ENCODE measurements at places on chromosomes 16 and 17.
A peak's percentile ranks its signal among the peaks of the same experiment; 100 is the strongest.

DNA sequence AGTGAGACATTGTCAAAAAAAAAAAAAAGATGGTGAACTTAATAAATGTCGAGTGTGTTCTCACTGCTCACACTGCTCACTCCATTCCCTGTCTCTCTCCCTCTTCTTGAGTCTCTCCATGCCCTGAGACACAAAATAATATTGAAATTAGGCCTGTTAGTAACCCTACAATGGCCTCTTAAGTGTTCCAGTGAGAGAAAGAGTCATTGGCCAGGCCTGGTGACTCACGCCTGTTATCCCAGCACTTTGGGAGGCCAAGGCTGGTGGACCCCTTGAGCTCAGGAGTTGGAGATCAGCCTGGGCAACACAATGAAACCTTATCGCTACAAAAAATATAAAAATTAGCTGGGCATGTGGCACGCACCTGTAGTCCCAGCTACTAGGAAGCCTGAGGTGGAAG lies 16.2 kb upstream of the CSF3 start:
- no peak for DNase-seq

DNA sequence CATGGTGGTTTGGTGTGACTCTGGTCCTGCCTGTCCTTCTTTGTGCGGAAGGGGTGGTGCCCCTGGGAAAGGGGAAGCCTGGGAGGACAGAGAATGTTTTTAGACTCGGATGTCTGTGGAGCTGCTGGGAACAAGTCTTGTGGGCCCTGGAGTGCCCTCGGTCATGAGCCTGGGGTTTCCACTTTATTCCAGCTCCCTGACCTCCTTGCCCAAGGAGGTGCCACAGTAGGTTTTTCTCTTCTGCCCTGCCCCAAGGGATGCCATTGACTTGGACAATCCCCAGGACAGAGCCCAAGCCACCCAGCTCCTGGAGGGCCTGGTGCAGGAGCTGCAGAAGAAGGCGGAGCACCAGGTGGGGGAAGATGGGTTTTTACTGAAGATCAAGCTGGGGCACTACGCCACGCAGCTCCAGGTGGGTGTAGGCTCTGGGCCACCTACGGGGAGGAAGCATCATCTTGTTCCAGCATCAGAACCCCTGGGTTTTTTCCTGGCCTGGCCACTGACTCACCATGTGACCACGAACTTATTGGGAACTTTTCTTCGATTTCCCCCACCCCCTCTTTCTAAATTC lies 1.4 kb downstream of the STAT5A start:
- DNase-seq: no peak

GRCh38 chr17:8941980-8942622 lies 23.4 kb downstream of the PIK3R5 start:
- peak; percentile 55 for DNase-seq

- DNase-seq: peak; percentile 86
These were observed 11.5 kb upstream of the HS3ST6 start for GRCh38 chr16:1929578-1930337.

GRCh38 chr16:77790009-77790372 lies 1.6 kb downstream of the VAT1L start:
- DNase-seq: no peak

GRCh38 chr17:39236450-39236927 lies 10.7 kb upstream of the STAC2 start:
- no peak for DNase-seq

DNA sequence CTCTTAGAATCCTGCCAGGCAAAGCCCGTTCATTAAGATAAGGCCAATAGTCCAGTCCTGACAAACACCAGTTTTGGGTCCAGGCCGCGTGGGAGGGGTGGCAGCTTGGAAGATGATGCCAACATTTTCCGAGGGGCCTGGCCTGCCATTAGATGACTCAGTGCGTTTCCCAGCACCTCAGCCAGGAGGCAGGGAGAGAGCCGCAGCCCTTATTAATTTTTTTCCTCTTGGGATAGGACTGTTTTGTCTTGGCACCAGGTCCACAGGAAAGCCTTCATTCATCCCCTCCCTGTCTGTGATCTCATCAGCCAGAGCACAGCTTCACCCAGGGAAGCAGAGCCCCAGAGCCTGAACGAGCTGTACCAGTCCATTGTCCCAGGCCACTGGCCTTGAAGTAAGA lies 4.7 kb upstream of the NDEL1 start:
- DNase-seq: no peak

GRCh38 chr17:58002973-58003372 lies 4.1 kb downstream of the SRSF1 start:
- DNase-seq: no peak

DNA sequence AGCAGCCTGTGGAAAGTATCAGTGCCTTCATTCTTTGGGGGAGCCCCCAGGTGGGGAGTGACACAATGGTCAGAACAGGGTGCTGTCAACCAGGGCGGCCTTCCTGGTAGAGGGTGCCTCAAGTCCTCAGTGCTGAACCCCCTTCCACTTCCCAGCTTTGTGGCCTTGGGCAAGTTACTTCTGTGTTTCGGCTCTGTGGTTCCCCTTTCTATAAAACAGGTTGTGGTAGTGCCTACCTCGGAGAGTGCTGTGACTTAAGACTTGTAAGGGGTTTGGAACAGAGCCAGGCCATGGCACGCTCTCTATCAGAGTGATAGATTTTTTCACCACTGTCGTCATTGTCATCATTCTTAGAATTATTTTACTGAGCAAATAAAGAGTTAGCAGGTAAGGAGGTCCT lies 141.1 kb downstream of the CCDC182 start:
- DNase-seq: peak; percentile 83

- no peak for DNase-seq
These were observed 17.5 kb upstream of the WFIKKN2 start for GRCh38 chr17:50817838-50818237.

DNA sequence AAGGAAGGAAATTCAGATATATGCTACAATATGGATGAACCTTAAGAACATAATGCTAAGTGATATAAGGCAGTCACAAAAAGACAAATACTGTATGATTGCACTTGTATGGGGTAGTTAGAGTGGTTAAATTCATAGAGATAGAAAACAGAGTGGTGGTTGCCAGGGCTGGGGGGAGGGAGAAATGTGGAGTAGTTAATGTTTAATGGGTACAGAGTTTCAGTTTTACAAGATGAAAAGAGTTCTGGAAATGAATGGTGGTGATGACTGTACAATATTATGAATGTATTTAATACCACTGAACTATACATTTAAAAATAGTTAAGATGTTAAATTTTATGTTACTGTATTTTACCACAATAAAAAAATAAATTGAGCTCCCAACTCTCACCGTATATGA lies 157.9 kb downstream of the TOX3 start:
- no peak for DNase-seq

DNA sequence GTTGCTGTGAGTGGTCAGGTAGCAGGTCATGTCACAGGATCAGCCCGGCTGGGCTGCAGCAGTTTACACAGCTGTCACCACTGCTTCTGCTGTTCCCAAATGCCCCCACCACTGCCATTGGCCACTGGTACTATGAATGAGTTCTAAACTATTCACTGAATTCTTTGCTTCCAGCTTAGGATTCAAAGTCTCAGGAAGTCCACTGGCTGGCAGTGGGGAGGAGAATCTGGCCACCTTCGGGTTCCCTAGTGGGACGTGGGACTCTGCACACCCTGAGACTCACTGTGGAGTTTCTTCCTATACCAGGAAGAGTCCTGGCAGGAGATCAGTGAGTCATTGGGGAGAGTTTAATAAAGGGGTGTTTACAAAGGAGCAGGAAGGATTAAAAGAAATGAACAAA lies 6.9 kb downstream of the MT1X start:
- no peak for DNase-seq

DNA sequence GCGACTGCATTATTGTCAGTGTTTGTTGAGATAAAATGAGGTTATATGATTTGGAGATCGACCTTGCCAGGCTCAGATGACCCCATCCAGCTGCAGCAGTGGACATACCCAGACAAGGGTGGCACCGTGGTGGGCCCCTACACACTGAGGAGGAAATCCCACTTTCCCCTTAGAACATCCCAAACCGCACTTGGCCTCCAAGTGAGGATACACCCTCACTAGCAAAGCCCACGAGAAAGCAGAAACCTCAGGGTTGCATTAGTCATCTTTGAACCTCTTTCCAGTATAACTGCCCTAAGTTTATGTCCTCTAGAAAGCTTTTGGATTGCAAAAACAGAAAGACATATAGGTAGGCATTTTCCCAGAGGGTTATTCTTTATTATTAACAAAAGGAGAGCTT lies 101.5 kb downstream of the CLEC16A start:
- DNase-seq: no peak

DNA sequence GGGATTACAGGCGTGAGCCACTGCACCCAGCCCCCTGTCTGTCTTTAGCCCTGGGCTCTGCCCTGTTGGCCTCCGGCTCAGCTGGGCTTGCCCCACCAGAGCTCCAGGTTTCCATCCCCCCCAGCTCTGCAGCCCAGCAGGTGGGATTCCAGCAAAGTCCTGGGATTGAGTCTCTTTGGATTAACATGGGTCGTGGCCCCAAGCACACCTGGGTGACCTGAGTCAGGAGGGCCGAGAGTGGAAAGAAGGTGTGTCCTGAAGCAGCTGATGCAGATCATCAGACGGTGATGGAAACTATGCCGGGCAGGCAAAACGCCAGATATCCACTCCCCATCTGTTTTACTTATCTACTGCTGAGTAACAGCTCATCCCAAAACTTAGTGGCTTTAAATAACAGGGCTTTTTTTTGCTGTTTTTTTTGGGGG lies 72.5 kb downstream of the KNOP1 start:
- no peak for DNase-seq

DNA sequence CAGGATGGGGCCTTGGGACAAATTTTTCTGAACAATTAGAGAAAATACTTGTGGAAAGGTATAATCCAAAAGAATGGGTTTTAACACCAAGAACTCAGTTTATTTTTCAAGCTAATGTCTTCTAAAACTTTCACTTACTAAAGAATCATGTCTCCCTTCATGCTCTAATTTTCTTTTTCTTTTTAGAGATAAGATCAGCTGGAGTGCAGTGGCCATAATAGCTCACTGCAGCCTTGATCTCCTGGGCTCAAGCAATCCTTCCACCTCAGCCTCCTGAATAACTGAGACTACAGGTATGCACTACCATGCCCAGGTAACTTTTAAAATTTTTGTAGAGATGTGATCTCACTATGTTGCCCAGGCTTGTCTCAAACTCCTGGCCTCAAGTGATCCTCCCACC lies 5.5 kb downstream of the OR4D1 start:
- DNase-seq: no peak

- DNase-seq: no peak
These were observed 11.5 kb downstream of the EPOP start for GRCh38 chr17:38663125-38663751.

DNA sequence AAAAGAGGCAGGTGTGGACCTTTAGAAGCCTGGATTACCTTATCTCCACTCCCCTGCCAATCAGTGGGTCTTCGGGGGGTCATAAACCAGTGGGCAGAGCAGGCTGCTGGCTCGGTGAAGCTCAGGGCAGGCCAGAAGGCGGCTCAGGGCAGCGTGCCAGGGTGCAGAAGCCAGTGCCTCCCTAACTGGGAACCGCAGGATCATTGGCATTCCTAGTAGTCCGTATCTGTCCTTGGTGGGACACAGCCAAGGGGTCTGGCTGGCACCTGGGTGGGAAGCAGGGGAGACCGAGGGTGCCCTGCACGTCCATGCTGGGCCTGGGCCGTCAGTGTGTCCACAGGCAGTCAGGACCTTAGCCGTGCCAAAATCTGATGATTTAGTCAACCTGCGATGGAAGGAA lies 76.8 kb downstream of the SEC14L1 start:
- DNase-seq: no peak

GRCh38 chr16:30997725-30998711 lies 12.4 kb downstream of the STX1B start:
- DNase-seq: no peak

DNA sequence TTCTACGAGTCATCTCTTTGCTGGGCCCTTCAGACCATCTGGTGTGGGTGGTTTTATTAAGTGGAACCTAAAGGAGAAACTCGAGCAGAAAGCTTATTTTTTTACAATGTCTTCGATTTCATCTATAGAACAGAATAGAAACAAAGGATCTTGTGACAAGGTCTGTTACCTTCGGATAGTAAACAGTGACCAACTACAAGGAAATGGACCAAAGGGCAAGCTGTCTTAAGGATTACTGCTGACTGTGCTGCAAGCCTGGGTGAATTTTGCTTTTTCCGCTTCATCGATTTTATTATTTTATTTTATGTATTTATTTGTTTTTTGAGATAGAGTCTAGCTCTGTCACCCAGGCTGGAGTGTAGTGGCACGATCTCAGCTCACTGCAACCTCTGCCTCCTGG lies 348.9 kb upstream of the ERCC4 start:
- no peak for DNase-seq

DNA sequence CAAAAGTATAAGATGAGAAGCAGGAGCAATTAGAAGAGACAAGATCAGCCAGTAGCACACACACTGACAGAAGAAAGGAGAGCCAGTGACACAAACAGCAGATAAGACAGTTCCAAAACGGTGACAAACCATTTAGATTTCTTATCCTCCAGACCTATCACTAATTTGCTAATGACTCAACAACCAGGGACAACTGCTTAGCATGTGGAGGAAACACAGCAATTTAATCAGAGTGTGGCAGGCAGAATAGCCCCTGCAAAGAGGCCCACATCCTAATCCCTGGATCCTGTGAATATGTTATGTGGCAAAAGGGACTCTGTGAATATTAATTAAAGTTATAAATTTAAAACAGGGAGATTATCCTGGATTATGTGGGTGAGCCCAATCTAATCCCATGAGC lies 81.1 kb downstream of the CACNG1 start:
- no peak for DNase-seq

DNA sequence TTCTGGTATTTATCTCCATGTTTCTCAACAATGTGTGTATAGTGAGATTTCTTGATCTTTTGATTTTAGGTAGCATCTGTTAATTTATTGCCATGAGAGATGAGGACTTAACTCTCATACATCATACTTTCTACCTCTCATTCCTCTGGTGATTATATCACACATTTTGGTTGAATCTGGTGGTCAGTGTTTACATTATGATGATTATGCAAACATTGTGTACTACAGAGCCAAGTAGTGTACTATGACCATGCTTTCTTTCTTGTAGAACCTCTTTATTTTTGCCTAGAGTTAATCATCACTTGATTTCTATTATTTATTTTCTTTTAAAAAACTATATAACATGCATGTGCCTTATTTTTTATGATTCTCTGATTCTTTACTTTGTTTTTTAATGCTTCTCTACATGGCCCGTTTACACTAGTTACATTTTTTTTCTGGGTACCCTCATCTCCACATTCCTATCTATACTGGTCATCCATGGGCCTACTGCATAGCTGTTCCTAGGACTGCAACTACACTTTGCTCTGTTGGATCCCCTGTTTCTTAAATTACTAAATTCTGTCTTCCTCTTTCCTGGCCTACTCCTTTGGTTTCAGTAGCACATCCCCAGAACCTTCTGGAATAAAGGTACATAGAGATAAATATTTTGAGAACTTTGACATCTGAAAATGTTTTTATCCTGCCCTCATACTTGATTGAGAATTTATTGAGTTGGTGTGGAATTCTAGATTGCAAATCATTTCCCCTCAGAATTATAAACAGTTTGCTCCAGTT lies 63.0 kb upstream of the LRRC37A3 start:
- no peak for DNase-seq
